ENCODE measurements at places on chromosomes 2 and 18.
A peak's percentile ranks its signal among the peaks of the same experiment; 100 is the strongest.

DNA sequence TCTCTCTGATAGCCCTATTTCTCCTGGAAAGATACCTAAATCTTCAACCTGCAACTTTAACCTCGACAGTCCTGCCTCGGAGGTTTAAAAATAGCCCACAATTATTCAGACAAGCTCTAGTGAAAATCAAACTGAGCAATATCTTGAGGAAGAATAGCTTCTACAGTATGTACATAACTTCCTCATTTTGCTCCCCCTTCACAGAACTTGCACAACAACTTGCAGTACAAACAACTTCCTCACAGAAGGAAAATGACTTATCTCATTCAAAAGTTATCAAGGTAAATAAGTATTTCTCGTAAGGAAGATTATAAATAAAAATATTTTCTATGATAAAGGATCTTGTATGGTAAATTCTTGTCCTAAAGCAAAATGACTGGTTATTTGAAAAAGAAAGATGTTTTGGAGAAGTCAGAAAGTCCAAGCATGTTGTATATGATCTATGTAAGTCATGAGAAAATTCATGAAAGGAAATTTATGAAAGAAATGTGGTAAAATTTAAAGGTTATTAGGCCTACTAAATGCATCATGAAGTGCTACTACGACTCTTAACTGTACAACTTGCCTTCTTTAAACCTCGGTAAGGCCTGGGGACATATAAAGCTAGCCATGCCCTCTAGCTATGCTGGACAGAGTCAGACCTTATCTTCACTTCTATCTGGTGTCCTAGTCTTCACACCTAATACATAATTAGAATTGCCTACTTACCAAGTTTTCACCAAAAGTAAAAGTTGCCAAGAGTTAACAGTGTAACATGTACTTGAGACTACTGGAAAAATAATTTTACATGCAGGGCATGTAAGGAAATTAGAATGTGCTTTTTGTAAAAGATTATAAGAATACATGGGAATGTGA lies 394.5 kb downstream of the DLGAP1 start:
- no peak for DNase-seq

- DNase-seq = no peak
These were observed 80.5 kb upstream of the AFF3 start for GRCh38 chr2:100222844-100223243.

DNA sequence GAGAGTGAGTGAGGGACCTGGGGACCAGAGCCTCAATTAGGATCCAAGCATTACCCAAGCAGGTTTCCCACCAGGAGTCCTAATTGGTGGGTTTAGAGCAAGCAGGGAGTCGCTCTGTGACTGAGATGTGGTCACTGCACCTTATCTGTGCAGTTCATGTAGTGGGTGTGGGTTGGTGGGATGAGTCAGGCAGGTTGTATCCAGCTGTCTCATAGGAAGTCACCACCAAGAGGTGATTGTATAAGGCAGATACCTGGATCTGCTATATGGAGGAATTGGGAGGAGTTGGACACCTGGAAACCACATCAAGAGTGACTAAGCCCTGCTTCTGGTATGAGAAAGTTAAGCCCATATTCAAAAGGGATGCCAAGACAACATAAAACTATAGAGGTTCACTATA lies 106.8 kb downstream of the ARHGAP28 start:
- DNase-seq = peak; percentile 24

GRCh38 chr18:22169889-22170420 lies 566 bp downstream of the GATA6 start:
- DNase-seq = no peak

DNA sequence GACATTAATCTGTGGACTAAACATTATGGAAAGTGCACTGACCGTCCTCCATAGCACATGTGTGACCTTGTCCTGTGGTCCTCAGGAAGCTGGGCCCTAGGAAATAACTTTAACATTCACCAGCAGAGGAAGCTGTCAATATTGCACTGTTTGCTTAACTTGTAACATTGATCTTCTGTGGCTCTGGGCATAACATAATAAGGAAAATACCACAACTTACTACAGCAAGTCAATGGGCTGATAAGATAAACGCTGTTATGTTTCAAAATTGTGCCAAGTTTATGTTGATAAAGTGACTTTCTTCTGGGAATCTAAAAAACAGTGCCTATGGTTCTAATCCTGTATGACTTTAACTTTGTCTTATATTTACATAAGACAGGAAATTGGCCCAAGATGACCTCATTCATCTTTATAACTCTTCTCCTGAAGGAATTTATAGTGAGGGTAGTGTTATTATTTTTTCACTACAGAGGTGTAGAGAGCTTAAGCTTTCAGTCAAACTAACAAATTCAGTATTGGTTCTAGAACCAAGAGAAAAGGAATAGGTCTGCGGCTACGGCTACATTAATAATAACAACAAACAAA lies 113.7 kb upstream of the MAP4K3 start:
- DNase-seq = no peak

GRCh38 chr2:237210763-237211162 lies 125.1 kb downstream of the COPS8 start:
- DNase-seq = no peak

GRCh38 chr18:46680784-46681695 lies 24.0 kb upstream of the LOXHD1 start:
- DNase-seq = no peak

GRCh38 chr2:128440666-128441340 lies 122.1 kb upstream of the HS6ST1 start:
- no peak for DNase-seq

DNA sequence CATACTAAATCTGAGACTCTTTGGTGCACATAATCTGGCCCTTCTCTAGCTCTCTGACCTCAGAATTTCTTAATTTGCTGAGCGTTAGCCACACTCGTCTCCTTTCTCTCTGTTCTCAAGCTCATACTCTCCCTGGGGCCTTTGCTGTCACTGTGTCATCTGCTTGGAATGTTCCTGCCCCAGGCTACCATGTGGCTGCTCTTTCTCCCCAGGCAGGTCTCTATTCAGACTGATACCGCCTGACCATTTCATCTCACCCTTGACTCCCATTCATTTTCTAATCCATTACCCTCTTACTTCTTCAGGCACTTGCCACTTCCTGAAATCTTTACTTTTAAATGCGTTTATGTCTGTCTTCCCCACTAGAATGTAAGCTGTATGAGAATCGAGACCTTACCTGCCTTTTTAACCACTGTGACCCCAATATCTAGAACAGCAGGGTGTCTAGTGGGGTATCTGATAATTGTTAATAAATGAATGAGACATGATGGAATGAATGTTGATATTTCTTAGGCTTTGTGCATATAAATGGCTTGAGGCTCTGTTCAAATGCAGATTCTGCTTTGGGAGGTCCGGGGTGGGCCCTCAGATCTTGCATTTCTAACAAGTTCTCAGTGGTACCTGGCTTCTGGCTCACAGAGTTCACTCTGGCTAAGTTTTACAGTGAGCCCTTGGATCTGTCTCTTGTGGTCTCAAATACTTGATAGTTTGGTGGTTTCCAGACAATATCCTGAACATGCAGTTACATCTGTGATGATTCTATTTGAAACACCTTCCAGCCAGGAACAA lies 89.9 kb upstream of the EPC2 start:
- DNase-seq = no peak

All from urothelium cell line (cell line).